ENCODE measurements at places on chromosomes 7 and 10. TPM values are rescaled to one million over a fixed set of nuclear protein-coding genes. Genes with fewer than 3 reads are reported as not detected.

The SPDYE9 gene
- not detected for polyA plus RNA-seq

DNA sequence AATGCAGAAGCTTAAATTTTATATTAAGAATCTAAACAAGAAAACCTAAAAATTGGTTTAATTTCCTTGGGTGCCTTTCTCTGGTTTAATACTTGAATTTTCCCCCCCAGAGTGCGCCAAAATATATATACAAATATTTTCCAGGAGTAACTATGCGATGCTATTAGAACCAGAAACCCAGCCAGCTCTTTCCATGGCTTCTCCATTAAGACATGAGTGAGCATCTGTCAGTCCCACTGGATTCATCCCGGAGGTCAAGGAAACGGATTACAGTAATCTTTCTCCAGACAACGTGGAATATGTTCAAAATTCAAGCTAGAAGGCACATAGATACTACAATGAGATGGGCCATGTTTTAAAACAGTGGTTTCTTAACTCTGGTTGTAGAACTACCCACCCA, 148.8 kb downstream of the TAX1BP1 start:
- DNase-seq = no peak

The C10orf53 gene
- polyA plus RNA-seq = not detected

- no peak for DNase-seq
These were observed 12.8 kb upstream of the IRF5 start for GRCh38 chr7:128924707-128925588.

- no peak for DNase-seq
These were observed 1217.3 kb downstream of the REEP3 start for GRCh38 chr10:64738462-64738861.

- no peak for DNase-seq
These were observed 63.3 kb upstream of the PDLIM1 start for GRCh38 chr10:95354110-95354509.

GRCh38 chr7:113715981-113716856, 202.6 kb downstream of the PPP1R3A start:
- no peak for DNase-seq

DNA sequence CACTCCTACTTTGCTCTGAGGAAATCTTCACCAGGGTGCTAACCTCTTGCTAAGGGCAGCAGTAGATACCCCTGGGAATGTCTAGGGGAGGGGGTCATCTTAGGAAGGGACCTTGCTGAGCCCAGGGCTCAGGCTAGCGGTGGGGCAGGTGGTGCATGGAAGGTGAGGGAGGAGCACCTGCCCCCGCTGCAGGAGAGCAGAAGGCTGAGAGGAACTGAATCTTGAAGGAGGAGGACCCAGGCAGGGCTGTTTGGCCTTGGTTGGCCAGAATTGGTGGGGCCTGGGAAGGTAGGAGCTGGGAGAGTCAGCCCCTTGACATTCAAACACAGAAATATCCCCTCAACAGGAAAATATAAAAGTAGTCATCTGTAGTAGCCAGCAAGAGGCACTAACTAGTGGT, 7.0 kb downstream of the CALHM3 start:
- no peak for DNase-seq

The LGI1 gene
- polyA plus RNA-seq = not detected

The AP1S1 gene
- polyA plus RNA-seq = 3.3 TPM

The VWDE gene
- polyA plus RNA-seq = 0.76 TPM

DNA sequence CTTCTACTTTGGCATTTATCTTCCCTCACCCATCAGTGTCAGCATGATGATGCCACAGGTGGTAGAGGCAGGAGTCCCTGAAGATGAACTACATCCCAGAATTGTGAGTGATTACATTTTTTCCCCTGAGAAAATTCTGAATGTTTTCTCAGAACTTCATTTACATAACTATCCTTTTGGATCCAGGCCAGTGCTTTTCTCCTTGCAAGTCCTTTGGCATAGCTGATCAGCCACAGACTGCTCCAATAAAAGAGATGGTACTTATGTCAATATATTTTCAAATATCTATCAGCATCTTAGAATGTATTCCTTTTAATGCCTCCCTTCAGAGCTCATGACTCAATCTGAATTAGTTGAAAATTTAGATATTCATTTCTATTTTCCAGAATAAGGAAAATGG, 135.5 kb downstream of the IQUB start:
- no peak for DNase-seq

GRCh38 chr7:148575640-148576411, 14.7 kb upstream of the C7orf33 start:
- peak; percentile 49 for DNase-seq
